ENCODE measurements at places on chromosomes 2 and 18.

- DNase-seq, result no peak
Measured at GRCh38 chr2:85886590-85886989, 2.2 kb downstream of the ST3GAL5 start.

GRCh38 chr2:20516646-20517341 is 69.9 kb downstream of the RHOB start:
- DNase-seq, result no peak

GRCh38 chr2:104938231-104938941 is 84.5 kb downstream of the POU3F3 start:
- no peak for DNase-seq

- no peak for DNase-seq
Measured at GRCh38 chr2:135157856-135158255, 105.8 kb downstream of the RAB3GAP1 start.

GRCh38 chr18:54910161-54910919 is 48.9 kb downstream of the CCDC68 start:
- no peak for DNase-seq

DNA sequence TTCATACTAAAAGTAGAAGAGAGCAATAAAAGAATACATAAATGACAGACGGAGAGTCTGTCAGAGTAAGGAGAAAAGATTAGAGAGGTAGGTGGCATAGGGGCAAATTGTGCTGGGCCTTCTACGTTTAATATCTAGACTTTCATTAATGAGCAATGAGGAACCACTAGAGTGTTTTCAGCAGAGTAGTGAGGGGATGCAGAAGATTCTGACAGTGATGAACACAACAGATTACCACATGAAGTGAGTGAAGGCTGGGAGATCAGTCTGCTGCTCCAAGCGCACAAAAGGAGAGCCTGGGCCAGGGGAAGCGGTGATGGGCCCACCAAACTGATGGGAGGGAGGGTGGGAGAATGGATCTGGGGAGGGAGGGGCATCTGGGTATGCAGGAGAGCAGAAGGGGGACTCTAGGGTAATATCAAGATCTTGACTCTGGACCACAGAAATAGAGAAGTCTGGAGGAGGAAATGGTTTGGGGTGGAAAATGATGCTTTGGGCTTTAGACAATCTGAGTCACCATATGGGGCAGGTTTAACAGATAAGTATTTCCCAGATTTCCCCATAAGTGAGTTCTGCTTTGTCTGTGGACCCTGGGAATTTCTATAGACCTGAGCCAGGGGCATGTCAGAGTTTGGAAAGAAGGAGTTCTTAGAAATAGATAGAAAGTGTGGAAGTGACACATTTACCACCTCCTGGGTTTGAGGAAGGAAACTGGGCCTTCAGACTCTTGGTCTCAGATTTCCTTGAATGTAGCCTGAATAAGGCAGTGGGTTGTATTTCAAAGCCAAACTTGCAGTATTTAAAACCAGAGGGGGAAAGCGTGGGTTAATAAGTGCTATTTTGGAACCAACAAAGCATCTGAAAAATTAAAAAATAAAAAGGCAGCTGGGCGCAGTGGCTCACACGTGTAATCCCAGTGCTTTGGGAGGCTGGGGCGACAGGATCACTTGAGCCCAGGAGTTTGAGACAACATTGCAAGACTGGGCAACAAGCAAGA is 15.0 kb upstream of the IL1A start:
- DNase-seq, result no peak

GRCh38 chr18:9435041-9435440 is 40.3 kb upstream of the RALBP1 start:
- no peak for DNase-seq

DNA sequence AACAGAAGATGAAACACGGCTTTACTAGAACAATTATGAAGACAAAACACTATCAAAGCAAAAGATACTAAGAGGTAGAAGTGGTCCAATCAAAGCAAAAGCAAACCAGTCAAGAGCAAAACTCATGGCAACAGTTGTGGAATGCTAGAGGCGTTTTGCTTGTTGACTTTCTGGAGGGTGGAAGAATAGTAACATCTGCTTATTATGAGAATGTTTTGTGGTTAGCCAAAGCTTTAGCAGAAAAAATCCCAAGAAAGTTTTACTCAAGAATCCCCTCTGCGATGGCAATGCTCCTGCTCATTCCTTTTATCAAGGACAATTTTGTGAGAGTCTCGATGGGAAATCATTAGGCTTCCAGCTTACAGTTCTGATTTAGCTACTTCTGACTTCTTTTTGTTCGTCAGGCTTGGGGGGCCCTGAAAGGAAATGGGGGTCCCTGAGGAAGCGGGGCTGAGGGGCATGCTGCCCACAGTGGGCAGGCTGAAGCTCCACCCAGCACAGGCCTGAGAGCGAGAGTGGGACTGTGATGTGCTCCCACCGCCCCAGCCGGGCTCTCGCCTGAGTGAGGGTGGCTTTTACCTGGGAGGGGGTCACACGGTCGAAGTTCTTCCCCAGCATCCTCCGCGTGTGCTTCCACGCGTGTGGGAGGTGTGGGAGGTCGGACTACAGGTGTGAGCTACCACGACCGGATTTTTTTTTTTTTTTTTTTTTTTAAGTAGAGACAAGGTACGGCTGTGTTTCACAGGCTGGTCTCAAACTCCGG is 49.0 kb upstream of the MC4R start:
- DNase-seq, result no peak

DNA sequence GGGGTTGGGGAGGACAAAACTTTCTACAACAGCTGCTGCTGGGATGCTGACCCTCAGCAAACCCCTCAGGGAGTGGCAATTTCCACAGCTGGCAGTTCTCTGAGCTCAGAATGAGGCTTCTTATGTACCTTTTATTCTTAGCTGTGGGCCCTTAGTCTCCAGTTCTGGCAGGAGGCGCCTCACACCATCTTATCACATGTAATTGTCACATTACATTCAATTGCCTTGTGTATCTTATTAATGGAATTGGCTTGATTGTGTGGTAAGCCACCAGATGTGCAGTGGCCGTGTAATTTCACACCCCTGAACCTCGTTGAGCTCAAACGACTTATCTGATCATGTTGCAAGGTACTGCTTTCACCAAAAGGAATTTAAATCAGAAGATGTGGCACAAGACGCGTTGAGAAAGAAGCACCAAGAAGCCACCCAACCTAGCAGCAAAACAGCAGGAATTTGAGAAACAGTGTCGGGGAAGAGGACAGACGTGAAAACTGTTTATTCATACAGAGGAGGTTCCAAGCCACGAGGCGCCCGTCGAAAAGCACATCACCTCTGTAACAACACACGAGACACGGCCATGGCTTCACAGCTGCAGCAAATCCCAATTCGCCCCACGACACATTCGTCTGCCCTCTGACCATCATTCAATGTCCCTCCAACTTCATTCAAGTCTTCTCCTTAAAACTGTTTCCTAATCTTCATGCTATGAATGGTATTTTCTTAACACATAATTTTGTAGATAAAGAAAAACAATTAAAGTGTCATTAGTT is 53.6 kb upstream of the LPIN2 start:
- no peak for DNase-seq

DNA sequence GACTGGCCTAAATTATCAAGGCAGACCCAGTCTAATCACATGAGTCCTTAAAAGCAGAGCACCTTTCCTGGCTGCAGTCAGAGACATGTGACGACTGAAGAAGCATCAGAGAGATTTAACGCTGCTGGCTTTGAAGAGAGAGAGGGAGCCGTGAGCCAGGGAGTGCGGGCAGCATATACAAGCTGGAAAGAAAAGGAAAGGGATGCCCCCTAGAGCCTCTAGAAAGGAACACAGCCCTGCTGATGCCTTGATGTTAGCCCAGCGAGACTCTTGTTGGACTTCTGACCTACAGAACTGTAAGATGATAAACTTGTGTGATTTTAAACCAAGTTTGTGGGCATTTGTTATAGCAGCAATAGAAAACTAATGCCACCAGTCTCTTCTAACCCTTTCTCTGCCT is 58.1 kb downstream of the HEATR5B start:
- no peak for DNase-seq

DNA sequence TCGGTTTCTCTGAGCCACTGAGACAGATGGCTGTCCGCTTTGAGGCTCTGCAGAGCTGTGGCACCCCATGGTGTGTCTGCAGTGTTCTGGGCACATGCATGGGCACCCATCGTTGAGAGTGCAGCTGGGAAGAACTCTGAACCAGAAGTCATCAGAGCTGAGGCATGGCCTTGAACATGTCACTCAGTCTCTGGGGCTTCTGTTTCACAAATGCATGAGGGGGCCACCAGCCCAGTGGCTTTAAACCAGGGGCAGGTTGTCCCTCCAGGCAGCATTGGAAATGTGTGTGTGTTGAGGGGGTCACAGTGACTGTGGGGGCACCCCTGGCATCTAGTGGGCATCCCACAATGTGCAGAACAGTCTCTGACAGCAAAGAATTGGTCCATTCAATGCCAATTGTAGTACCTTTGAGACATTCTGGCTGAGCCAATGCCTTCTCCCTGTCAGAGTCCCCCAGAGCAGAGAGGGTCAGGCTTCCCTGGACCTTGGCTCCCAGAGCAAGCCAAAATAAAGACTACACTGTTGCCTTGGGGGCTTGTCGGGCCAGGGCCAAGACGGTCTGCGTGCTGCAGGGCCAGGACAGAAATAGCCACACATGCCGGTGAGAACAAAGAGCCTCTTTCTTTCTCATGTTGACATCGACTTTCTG is 9.3 kb upstream of the PSMD1 start:
- no peak for DNase-seq

GRCh38 chr2:196362973-196363549 is 191.7 kb upstream of the STK17B start:
- no peak for DNase-seq

DNA sequence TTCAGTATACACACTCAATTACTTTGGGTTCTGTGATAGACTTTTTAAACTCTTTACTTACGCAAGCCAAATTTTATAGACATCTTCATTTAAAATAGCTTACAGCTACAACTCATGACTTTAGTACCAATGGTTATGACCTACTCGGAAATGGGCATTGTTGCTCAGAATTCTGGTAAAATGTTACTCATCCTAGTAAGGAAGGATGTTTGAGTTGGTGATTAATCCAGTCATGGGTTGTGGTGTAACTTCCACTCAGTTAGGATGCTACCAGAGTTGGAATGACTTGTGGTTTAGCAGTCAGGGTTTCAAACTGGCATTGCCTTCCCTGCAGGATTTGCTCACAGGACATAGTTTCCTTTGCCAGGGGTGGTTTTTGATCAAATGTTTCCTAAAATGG is 7.4 kb upstream of the NPC1 start:
- DNase-seq, result no peak

DNA sequence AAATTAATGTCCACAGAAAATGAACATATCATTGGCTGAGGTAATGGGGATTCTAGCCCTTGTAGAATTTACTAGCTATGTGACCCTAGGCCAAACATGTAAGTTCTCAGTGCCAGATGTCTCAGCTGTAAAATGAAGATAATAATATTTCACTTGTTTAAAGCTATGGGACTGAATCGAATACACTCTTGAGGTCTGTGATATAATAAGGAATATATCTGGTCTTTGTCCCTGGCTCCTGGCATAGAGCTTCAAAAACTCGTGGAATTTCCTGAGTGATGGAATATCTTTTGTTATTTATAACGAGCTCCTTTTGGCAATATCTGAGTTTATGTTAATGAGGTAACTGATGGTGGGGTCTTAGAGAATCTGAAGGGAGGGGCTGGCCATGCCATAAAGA is 201.4 kb upstream of the CYP26B1 start:
- DNase-seq, result no peak

DNA sequence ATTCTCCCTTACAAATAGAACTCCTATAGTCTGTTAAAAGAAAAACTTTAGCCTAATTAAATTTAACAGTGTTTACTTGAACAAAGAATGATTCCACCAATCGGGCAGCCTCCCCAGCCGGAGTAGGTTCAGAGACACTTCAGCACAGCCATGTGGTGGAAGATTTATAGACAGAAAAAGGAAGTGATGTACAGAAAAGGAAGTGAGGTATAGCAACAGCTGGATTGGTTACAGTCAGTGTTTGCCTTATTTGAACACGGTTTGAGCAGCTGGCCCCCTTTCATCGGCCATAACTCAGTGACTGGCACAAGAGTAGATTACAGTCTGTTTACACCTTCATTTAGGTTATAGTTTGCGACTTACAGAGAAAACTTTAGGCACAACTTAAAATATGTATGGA is 2.1 kb upstream of the SKA1 start:
- no peak for DNase-seq

DNA sequence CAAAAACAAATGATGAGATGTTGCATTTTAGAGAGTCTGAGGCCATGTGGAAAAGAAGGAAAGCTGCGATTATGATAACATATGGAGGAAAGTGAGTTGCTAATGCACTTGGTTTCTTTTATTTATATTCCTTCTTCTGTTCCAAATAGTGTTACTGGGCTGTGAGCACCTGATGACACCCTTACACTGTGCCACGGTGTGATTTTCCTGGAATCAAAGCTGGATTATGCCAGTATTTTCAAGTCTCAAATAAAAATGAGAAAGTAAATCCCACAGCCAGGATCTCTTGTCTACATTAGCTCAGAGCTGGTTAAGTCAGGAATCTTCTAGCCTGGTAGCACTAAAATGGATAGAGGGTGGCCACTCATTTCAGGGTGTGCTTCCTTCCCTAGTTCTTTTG is 670.8 kb downstream of the TDRD15 start:
- DNase-seq, result no peak

DNA sequence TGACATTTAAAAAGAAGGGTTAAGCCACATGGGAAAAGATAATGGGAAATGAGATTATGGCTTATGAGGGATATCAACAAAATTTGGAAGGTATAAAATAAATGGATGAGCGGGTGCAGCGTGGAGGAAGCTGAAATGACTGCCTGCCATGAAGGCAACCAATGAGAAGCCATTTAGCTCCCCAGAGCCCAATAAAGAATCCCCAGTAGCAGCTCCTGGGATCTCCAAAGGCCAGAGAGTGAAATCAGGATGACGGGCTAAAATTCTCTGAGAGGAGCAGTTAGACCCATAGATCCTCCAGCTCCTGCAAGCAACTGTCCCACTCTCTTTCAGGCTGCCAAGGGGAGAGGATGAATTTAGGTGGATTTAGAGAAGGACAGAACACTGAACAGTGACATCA is 12.9 kb upstream of the MAPRE3 start:
- DNase-seq, result no peak

- no peak for DNase-seq
Measured at GRCh38 chr2:10325278-10326145, 22.8 kb downstream of the HPCAL1 start.

GRCh38 chr2:31832363-31832762 is 178.4 kb downstream of the MEMO1 start:
- DNase-seq, result no peak

DNA sequence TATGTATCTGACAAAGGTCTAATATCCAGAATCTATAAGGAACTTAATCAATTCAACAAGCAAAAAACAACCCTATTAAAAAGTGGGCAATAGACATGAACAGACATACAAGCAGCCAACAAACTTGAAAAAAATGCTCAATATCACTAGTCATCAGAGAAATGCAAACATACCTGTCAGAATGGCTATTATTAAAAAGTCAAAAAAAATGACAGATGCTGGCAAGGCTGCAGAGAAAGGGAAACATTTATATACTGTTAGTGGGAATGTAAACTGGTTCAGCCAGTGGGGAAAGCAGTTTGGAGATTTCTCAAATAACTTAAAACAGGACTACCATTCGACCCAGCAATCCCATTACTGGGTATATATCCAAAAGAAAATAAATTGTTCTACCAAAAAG is 21.6 kb downstream of the SESTD1 start:
- DNase-seq, result no peak

Data from activated CD4-positive, CD25-positive, alpha-beta regulatory T cell treated with anti-CD3 and anti-CD28 coated beads, Interleukin-2, amount 50 U/mL, for 16 hours (primary cell).